ENCODE measurements at places on chromosomes 13 and 19.

DNA sequence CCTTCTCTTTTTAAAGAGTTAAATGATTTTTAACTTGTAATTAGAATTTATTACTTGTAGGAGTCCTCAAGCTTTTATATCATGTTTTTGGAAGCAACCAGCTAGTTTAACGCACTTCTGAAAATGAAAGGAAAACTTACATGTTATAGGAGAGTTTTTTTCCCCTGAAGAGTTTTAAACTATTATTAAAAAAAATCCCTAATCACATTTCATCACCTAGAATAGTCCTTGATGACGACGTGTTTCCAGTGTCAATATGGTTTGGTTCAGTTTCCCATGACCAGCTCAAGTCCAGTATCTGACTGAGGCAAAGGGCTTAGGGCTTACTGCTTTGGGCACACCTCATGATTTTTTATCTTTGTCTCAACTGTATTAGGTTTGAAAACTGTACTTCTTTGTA is 36.0 kb downstream of the URI1 start:
- no peak for DNase-seq

DNA sequence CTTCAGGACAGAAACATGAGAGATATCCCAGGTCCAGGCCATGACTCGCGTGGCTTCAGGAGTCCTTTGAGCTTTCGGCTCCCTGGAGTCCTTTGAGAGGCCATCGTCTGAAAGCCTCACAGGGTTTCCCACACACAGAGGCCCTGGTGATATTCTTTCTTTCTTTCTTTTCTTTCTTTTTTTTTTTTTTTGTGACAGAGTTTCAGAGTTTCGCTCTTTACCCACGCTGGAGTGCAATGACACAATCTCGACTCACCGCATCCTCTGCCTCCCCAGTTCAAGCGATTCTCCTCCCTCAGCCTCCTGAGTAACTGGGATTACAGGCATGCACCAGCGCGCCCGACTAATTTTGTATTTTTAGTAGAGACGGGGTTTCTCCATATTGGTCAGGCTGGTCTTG is 5.5 kb downstream of the SIN3B start:
- no peak for DNase-seq

- no peak for DNase-seq
Measured at GRCh38 chr13:110676595-110677587, 29.0 kb downstream of the CARS2 start.

DNA sequence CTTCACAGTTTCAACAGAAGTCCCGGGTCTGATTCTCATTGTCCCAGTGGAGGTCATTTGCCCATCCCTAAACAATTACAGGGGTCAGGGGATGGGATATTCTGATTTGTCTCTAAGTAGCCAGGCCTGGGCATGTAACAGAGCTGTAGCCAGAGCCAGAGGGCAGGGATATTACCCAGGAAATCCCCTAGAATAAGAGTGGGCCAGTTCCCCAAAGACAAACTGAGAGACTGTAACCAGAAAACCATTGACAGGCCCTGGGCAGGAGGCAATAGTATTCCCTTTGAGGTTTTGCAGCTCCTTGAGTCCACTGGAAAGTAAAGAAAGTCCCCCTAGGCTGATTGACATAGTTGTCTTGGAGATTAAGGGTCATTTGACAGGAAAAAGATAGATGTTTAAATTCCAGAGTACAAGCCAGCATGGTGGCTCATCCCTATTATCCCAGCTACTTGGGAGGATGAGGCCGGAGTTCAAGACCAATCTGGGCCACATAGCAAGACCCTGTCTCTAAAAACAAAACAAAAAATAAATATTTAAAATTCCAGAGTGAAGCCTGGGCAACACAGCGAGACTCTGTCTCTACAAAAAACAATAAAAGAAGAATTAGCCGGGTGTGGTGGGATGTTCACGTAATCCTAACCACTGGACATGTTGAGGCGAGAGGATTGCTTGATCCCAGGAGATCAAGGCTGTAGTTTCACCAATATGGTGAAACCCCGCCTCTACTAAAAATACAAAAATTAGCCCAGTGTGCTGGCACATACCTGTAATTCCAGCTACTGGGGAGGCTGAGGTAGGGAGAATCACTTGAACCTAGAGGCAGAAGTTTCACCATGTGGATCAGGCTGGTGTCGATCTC is 1.9 kb upstream of the SDHAF1 start:
- DNase-seq, result no peak

DNA sequence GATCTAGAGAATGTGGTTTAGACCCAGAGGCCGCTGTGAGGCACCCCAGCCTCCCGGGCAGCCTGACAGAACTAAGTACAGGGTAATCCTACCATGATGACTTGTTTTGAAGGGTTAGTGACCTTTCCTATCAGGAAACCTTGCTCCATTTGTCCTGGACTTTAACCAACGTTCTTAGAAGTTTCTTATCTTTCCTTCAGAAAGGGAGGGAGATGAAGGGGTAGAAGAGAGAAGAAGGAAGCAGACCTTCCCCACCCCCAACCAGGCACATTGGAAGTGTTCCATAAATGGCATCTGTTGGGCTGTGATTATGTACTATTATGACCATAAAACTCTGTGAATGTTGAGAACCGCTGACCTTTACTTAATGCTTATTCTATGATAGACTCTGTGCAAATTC is 184.2 kb downstream of the OXGR1 start:
- no peak for DNase-seq

- DNase-seq, result no peak
Measured at GRCh38 chr13:39855236-39855635, 199.8 kb downstream of the COG6 start.

GRCh38 chr13:103516015-103516795 is 450.0 kb upstream of the SLC10A2 start:
- no peak for DNase-seq

- DNase-seq, result no peak
Measured at GRCh38 chr19:9823816-9824215, 3.9 kb upstream of the UBL5 start.

DNA sequence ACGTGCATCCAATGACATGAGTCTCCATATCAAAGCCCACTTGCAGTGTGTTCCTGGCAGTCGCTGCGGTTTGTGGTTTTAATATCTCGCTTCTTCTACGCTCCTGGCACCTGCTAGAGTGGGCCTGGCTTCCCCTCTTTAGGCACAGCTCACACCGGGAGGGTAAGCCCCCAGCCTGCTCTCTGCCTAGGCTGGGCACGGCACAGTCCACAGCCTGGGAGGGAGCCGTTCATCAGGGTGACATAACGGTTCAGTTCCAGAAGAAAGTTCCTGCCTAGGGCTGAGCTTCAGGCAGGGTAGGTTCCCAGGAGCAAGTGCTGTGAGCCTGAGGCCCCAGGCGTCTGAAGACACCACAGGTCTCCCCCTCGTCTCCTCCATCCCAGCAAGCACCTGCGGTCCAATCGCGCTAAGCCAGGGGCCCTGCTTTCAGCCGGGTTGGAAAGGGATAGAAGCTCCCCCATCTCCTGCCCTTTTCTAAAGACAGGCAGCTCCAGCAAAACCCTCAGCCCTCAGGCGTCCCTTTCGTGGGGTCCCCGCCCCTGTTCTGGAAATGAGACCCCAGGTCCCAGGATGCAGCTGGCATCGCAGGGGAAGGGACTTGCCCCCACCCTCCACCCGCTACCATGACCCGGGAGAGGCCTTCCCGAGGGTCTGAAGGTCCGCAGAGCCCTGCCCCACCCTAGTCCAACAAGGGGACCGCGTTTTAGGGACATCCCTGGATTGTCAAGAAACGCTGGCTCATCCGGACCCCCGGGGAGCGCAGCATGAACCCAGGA is 121.6 kb upstream of the ZNF507 start:
- DNase-seq, result no peak

GRCh38 chr13:33172400-33172799 is 113.2 kb downstream of the STARD13 start:
- no peak for DNase-seq

GRCh38 chr13:22262001-22262885 is 591.4 kb downstream of the FGF9 start:
- DNase-seq, result no peak

DNA sequence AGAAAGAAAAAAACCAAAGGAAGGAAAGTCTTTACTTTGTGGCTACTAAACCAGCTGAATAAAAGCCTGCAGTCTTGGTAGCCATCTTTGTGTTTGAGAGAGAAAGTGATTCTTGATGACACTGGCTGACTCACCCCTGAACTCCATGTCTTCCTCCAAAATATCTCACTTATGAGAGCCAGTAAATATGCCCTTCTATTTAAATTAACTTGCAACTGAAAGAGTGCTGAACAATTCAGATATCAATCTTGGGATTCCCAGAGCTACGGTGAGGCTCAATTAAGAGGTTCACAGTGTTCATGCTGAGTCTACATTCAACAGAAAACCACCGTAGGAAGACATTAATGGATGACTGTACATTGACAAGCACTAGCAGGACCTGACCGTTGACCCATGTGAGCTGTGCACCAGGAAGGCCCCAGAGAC is 57.9 kb downstream of the KCTD12 start:
- DNase-seq, result no peak

DNA sequence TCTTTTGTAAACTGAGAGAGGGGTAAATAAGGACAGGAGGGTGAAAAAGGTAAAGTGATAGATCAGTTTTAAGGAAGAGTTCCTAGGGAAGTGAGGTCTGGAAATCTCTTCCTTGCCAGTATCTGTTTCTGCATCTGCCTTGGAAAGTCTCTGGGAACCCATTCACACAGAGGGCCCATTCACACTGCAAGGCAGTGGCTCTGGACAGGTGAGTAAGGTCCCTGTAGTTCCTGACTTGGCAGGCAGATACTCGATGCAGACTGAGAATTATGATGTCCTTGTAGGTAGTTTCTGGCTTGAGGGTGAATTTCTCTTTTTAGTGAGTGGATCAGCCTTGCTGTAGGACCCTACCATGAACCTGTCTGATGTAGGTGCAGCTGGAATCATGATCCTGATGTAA is 293.3 kb downstream of the NALCN start:
- DNase-seq, result no peak

DNA sequence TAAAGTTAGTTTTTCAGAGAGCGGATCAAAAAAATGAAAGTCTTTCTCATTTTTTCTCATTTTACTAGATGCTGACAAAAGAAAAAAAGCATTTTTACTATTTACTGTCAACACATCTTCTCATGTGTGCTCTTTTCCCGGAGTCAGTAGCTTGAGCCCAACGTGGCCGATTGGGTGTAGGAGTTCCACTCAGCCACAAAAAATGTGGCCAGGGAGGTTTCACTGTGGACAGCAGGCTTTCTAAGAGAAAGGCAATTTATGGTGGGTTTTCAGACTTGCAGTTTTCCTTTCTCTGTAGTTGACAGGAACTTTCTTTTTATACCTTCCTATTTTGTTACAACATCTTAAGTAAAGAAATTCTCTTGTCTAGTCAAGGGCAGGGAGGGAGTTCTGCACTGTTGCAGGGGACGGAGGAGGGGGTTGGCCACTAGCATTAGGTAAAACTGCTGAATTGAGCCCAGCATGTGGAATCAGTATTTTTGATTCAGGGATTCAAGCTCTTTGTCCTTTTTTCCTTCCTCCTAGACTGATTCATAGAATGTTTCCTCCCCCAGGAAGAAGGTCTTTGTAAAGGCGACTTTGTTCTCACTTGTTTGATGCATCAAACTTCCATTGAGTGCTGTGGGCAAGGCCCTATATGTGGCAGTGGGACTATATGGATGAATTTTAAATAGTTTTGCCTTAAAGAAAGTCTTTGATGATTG is 123.1 kb downstream of the B3GLCT start:
- no peak for DNase-seq

GRCh38 chr19:39846678-39847486 is 703 bp upstream of the FBL start:
- no peak for DNase-seq

DNA sequence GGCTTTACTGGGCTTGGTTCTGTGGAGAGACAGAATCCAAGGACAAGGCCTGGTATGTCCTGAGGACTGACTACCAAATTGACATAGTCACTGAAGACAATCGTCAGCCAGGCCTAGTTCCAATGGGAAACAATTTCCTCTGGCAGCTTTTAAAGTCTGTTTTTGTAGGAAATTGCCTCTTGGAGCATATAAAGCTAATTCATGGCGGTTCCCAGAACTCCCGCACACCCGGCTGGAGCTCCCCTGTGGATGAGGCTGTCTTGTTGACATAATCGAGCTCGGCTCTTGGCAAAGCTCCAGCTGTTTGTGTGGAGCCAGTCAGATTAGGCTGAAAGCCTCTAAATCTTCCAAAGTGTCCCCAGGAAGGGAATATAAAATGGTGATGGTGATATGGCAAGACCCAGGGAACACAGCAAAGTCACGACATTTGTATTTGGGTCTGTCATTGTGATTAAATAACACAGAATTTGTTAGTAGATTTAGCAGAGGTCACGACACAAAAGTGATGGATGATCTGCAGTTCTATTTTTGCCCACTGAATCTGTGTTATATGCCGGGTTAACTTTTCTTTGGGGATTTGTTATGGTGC is 395.0 kb downstream of the PCDH9 start:
- peak; percentile 77 for DNase-seq

- no peak for DNase-seq
Measured at GRCh38 chr19:2867025-2867991, at the start of gene ZNF556. Gene ZNF556 (plus strand): TSS chr19:2867335. CDS start chr19:2867422, 87 bp downstream.

Measured in anterior cingulate cortex (tissue), 58 donors.